Upper lobe of left lung (tissue), 6 donors: ENCODE measurements at places on chromosomes 5 and 9.

- DNase-seq = no peak
Measured at GRCh38 chr5:141889282-141889871, 11.2 kb upstream of the PCDH1 start.

DNA sequence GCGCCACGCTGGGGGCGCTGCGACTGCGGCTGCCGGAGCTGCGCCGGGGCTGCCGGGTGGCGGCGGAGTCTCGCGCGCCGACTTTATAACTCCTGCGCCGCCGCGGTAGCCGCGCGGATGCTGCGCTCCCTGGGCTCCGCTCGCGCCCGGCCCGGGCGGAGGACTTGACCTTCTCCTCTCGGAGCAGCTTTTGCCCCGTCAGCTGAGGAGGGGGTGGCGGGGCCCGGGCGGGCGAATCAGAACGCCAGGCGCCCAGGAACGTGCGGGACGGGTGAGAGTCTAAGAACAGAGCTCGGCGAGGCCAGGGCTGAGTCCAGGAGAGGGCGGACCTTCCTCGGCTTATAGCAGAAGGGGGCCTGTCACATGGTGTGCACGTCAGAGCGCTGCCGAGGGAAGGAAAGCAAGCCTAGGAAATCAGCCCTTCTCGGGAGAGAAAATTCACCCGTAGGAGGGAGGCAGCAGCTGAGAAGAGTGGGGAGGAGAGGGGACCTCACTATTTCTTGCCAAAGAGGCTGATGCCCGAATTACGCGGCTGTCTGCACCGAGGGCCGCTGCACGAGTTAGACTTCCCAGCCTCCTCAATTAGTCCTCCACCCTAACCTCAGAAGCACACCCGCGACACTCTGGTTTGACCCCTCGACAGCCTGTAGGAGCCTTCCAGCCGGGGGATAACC lies at the start of gene FOXD1:
Gene FOXD1 (minus strand): TSS at position 315 of the 674 bp plus-strand sequence. CDS start 415 bp downstream, outside the sequence.
- peak; percentile 88 for DNase-seq

- no peak for DNase-seq
Measured at GRCh38 chr9:18745710-18746109, 271.8 kb downstream of the ADAMTSL1 start.

DNA sequence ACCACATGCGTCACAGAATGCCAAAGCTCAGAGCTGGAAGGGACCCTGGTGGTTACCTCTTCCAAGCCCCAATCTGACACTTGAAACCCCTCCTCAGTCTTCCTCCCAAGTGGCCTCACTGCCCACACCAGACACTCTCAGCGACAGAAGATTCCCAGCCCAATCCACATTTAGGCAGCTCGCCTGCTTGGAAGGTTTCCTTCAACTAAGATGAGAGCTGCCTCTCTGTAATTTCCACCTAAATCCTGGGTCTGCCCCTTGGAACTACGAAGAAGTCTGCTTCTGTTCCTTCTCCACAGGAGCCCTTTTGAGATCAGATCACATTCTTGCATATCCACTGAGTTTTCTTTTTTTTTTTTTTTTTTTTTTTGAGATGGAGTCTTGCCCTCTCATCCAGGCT lies 83.7 kb downstream of the PAX5 start:
- DNase-seq = no peak

DNA sequence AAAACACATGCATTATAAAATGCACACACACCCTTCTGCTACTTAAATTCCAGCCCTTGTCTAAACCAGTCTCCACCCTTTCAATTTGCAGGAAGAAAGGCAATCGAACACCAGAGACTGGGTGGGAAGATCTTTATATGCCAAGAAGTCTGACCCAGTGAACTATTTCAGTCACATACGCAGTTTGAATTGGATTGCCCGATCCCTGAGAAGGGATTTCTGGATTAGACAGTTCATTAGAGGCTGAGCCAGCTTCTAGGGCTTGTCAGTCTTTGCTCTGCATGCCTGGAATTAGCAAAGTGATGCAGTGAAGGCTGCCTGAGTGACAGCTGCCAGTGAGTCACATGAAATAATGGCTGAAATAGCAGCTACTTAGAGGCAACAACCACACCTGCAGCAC lies 159.9 kb downstream of the PPP2R2B start:
- no peak for DNase-seq

DNA sequence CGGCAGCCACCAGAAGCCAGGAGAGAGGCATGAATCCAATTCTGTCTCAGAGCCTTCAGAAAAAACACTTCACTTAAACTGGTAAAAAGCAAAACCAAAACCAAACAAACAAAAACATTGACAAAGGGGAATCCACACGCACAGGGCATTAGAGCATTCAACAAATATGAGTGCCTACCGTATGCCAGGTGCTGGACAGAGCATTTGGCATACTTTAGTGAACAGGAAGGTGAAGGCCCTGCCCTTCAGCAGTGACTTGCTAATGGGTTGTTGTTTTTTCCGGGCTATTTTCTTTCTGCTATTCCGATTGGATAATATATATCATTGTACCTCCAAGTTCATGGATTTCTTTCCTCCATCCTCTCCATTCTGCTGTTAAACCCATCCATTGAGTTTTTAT lies 71.7 kb upstream of the RUFY1 start:
- DNase-seq = no peak

DNA sequence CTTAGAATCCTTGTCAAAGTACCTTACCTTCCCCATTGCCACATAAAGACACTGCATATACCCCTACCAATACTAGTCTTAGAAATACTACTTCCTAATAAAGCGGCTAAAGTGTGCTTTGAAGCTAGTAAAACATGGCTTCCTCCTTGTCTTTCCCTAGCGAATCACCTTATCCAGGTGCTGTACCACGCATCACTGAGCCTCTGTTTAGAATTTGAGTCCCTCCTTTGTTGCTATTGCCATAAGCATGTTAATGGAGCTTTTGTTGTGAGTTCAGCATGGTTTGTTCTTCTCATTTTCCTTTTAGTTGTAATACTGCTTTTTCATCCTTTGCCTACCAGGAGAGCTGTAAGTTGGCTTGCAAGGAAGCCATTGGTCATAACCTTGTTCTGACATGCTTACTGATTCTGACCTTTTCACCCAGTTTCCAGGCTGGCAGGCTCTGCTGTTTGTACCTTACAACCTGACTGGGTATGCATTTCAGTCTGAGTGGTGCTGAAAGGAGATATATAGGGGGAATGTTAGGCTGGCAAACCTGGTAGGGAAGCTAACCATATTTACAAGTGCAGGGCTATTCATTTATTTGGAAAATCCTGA lies 49.8 kb downstream of the LMNB1 start:
- DNase-seq = no peak

DNA sequence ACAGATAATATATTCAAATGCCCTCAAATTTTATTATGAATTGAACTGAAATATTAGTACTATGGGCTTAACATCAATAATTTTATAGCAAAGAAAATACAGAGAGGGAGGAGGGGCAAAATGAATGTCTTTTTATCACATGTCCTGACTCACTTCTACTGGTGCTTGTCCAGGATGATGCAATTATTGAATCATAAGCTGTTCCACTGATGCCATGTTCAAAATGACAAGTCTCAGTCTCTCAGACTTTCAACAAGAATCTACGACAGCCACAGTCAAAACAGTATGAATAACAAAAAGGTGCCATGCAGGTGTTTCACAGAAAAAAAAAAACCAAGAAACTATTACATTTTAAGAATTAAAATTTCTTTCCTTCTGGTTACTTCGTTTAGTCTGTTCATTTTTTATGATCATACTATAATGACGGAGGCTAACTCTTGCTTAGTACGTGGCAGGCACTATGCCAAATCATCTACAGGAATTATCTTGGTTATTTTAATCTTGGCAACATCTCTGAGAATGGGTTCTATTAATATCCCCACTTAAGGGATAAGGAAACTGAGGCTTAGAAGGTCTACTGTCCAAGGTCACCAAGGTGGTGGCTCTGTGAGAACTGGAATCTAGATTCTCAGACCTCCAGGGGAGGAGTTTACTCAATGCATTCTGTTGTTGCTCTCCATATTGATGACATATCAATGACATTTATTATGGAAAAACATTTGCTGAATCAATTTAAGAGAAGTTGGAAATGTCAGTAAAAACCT lies 61.5 kb downstream of the NR3C1 start:
- DNase-seq = no peak

DNA sequence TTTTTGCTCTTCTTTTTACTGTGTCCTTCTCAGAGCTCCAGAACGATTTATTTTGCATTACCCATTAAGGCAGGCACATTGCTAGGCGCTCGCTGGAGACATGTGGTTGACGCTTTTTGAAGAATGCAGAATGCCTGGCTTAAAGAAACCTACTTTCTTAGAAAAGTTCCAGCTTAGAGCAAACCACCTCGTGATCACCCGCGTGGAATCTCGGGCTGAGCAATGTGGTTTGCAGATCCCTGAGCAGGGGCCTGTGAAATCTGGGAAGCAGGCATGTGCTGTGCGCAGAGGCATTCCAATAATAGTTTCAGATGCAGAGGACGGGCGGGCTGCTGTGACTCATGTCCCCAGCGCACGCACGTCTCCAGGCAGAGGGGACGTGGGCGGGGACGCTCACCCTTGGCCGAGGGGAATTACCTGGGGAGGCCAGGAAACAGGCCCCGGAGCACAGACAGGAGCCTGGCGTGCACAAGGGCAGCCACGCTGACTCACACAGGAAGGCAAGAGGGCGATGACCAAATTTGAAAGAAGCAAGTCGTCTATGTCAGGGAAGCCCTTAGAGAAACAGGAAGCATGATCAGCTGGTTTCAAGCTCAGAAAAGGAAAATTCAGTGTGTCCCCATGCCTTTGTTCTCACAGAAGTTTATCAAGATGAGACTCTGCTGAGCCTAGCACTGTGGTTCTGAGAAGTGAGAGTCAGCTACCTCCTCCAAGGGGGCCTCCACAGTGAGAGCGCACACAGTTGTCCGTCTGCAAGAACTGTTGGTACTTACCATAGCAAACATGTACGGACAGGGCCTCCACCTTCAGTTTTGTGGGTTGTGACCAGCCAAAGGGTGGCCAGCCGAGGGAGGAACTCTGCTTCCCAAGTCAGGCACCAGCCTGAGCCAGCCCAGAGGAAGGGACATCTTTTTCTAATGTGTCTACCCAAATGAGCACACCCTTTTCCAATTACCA lies 218.6 kb downstream of the PIK3R1 start:
- DNase-seq = peak; percentile 86

DNA sequence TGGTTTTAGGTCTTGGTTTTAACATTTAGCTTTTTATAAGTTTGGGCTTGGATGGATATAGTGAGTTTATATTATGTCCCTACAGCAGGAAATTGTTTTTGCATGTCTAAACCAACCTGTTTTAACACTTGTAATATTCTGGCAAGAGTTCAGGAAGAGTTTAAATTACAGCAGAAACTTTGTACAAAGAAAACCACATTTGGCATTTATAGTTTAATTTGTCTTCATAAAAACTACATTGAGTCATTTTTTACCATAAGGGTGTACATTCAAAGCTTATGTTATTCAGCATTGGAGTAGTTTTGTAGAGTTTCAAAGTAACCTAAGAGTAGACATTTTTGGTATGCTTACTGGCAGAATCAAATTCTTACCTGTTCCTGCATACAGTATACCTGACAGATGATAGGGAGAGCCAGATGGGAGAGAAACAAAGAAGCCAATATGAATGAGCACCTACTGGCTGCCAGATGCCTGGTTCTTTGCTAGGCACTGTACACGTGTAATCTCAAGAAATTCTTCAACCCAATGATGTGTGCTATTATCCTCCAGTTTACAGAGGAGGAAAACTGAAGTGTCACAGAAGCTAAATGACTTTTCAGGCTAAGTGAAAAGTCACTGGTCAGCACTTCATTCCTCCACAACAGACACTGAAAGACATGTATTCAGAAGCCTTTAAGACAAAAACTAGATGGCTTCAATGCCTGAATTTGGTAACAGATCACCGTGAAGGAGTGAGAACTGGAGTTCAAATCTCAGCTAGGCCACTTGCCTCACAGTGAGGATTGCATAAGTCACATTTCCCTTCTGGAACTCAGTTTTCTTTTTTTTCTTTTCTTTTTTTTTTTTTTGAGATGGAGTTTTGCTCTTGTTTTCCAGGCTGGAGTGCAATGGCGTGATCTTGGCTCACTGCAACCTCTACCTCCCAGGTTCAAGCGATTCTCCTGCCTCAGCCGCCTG lies 25.9 kb upstream of the ECM2 start:
- no peak for DNase-seq

DNA sequence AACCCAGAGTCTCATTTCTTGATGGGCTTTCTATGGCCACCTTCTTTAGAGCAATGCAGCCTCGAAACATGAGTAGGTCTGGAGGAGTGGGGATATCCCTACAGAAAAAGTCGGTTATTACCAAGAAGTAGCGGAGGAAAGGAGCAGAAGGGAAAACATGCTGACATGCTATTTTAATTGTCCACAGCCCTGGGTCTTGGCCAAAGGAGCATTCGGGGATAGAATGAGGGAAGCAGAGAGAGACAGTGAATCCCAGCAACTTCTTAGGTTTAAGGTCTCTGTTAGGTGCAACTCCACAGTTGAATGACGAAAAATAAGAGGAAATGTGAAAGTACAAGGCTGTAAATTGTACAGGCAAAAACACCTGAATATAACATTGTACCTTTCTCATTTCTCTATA lies 506.7 kb upstream of the CDH18 start:
- no peak for DNase-seq

- DNase-seq = no peak
Measured at GRCh38 chr5:149754172-149754880, 24.2 kb downstream of the PPARGC1B start.

DNA sequence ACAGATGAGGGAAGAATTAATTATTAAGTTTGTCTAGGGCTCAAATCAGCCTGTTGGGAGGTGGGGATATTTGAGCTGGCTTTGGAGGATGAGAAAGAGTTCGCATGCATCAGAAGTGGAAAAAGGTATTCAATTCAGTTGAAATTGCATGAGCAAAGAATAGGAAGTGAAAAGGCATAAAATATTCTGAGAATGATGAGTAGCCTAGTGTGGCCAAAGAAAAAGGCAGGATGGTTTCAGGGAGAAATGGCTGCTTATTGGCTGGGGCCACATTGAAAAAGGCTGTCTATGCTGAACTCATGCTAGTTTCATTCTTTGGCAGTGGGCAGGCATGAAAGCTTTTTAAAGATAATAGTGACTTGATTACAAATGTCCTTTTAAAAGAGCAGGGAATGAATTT lies 235.4 kb upstream of the RIOK2 start:
- no peak for DNase-seq

GRCh38 chr5:94524841-94525697 lies 93.3 kb downstream of the KIAA0825 start:
- DNase-seq = no peak

GRCh38 chr5:1555011-1555807 lies 31.4 kb upstream of the LPCAT1 start:
- peak; percentile 94 for DNase-seq

GRCh38 chr9:106731910-106732309 lies 131.1 kb upstream of the ZNF462 start:
- no peak for DNase-seq

GRCh38 chr9:133759946-133760345 lies 21.8 kb upstream of the SARDH start:
- peak; percentile 64 for DNase-seq

- DNase-seq = no peak
Measured at GRCh38 chr5:117649821-117650220, 1075.2 kb upstream of the SEMA6A start.

- DNase-seq = no peak
Measured at GRCh38 chr5:167743695-167744464, 547.6 kb upstream of the WWC1 start.
